ENCODE measurements at places on chromosomes 3 and 15.

GRCh38 chr3:127615631-127616305, 13.2 kb upstream of the PODXL2 start:
- no peak for DNase-seq

DNA sequence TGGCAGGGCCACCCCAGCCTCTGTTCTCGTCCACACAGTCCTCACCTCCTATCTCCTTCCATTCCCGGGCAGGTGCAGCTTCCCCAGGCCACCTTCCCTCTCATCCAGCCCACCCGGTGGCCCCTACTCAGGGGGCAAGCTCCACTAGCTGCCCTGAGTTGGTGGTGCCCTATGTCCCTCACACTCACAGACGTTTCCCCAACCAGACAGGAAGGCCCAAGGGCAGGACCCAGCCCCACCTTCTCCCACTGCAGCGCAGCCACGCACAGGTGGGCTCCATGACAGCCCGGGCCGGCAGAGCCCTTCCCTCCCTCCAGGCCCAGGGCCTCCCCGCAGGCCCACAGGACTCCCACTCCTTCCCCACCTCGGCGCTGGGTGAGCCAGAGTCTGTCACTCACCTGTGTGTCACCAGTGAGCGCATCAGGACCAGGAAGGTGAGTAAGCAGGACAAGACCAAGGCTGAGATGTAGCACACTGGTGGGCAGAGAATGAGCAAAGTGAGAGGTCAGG, 11.1 kb downstream of the ISLR start:
- DNase-seq, result no peak

GRCh38 chr3:88408097-88408496, 258.3 kb downstream of the C3orf38 start:
- DNase-seq, result no peak

DNA sequence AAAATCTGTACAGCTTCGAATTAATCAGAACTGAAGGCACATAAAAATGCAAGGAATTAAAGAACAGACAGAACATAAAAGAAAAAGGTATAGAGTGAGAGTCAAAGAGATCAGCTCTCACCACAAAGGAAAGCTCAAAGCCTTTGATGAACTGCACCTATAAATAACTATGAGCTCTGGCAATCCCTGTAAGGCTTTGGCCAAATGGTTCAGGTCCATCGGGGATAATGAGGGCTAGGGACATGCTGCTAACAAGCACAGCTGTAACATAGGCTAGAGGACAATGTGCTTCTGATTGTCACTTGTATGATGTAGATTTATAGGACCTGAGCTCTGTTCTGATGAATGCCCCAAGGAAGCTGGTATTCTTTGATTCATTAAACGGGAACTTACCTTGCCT, 113.9 kb upstream of the MRPL3 start:
- no peak for DNase-seq

GRCh38 chr3:159082519-159082918, 280.7 kb downstream of the MFSD1 start:
- no peak for DNase-seq

- no peak for DNase-seq
Observed at GRCh38 chr15:75786575-75786947, 56.7 kb upstream of the UBE2Q2 start.

- no peak for DNase-seq
Observed at GRCh38 chr3:148062590-148062989, 635.1 kb upstream of the AGTR1 start.

DNA sequence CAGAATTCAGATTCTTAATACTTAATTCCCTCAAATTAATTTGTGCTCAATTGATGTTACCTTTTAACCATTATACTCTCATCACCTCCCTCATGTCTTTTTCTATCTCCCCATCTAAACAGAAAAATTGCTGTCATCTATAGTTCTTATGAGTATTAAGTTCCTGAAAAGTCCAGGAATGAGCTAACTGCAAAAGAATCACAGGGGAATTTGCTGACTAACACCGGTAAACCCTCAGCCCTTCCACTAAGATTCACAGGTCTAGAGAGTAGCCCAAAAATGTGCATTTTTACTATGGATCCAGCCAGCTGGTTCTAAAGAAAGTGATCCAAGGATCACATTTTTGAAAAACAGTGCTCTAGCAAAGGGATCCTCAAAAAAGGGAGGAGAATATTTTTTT, 67.0 kb downstream of the SETD2 start:
- DNase-seq, result no peak

DNA sequence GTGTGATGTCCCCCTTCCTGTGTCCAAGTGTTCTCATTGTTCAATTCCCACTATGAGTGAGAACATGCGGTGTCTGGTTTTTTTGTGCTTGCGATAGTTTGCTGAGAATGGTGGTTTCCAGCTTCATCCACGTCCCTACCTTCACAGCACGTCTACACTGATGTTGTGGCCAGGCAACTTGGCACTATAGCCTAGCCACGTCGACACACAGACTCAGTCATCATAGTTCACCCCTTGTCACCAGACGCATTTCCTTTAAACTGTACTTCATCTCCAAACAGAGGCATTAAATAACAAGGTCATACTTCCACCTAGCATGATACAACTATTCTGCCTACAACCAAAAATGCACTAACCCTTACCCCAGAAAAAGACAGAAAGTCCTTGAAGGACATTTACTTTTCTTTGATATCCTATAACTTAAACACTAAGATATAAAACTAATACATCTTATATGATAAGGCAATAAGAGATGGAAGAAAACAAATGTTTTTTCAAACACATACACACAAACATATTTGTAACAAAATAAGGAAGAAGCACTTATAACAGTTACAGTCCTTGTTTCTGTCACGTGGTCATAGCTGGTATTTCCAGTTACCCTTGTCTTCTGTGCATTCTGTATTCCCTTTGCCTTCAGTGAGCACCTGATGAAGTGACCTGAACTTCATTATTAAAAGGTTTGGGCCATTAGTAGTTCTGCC, 121.4 kb downstream of the KLF13 start:
- no peak for DNase-seq

DNA sequence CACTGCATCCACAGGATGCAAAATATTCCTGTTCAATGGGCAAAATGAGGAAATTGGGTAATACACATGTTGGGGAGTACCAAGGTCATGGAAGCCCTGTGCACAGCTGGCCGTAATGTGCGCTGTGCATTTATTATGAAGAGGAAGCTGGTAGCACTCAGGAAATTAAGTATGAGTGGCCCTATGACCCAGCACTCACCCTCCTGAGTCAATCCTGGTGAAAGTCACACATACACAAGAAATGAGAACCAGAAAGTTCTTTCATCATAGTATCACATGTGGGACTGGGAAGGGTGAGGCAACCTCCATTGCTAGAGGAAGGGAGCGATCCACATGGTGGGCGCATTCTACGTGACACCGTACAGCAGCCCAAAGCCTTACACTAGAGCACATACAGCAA, 11.4 kb upstream of the PRR20G start:
- peak; percentile 13 for DNase-seq

DNA sequence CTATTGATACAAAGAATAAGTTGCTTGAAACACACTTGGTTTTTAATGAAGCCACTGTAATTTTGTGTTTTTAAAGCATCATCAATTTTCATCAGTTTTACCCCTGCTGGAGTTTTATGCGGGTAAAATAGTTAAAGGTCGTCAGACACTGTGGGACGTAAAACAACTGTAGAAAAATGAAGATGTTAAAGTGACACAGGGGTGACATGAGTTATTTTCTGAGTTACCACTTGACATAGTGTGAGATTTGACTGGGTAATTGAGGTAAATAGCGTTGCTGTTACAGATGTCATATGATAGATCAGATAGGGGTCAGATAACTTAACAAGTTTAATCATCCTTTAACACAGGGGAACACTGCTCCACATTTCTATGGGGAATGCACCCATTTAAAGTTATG, 297.6 kb downstream of the CHL1 start:
- no peak for DNase-seq

DNA sequence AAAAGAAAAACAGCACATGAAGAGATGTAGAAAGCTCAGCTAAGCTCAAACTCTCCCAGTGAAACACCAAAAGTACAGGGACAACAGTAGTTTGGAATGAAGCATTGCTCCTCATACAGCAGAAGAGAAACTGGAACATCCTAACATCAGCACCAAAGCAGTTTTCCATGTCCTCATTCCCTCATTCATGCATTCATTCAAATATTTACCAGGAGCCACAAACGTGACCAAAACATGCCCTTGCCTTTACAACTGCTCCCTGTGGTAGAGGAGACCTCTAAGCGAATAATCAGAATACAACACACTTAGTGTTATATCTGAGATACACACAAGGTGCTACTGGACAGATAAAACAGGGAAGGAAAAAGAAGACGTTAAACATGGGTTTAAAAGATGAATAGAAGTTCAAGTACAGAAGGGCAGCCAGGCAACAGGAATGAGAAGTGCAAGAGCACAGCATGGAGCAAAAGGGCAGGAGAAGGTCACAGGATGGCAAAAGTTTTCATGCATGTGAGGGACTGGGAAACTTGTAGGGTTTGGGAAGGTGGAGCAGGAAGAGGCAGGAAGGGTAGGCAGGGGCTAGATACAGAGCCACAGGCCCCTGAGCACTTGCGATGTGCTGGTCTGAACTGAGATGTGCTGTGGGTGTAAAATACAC, 58.5 kb upstream of the LMCD1 start:
- DNase-seq, result no peak

DNA sequence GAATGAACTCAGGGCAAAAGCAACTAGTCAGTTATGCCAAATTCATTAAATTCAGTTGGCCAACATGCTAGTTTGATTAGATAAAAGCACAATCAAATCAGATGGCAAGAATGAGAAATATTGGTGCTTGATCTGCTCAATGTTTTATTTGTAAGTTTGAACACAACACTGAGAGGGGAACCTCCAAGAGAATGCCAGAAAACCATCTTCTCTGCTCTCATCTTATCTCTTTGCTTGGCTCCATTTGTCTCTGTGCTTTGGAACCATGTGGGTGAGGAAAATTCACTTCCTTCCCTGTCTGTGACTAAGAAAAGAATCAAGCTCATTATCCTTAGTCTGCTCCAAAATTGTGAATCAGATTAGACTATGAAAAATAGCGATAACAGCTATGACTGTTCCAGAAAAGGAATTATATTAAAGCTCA, 43.6 kb upstream of the DCBLD2 start:
- no peak for DNase-seq

- no peak for DNase-seq
Observed at GRCh38 chr15:94097552-94097951, 133.8 kb upstream of the MCTP2 start.

- no peak for DNase-seq
Observed at GRCh38 chr3:149481491-149481890, 7.0 kb downstream of the TM4SF4 start.

- no peak for DNase-seq
Observed at GRCh38 chr15:66833803-66834202, 131.8 kb downstream of the SMAD6 start.

GRCh38 chr3:122516846-122517360, 2.2 kb upstream of the KPNA1 start:
- no peak for DNase-seq

DNA sequence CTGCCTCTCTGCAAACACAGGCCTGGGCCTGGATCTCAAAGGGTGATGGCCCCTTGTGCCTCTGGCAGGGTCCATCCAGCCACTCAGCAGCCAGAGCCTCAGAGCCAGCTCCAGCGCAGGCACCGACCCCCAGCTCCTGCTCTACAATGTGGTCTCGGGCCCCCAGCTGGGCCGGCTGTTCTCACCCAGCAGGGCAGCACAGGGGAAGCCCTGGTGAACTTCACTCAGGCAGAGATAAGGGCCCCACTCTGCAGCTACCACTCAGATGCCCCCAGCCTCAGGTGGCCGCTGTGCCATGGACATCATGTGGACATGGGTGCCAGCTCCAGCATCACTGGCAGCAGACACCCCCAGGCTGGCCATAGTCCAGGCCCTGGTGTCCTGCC, 173.1 kb downstream of the TBC1D2B start:
- no peak for DNase-seq

- no peak for DNase-seq
Observed at GRCh38 chr3:195596765-195597171, 13.0 kb upstream of the APOD start.

DNA sequence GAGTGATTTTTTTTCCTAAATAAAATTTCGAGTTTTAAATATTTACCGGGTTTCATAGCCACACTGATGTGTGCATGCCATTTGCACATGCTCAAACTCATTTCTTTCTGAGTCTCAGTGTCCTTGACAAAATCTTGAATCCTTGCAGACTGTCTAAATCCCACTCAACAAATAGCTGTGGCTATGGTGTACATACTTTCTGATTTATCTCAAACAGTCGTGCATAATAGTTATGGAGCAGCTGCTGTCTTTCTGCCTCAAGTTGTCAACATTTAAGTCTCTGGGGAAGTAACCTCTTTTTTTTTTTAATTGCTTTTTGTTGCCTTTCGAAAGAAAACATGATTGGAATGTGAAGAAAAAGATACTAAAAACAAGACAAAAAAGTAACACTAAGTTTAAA, 52.8 kb upstream of the UTS2B start:
- DNase-seq, result no peak

GRCh38 chr3:48422681-48423080, 7.2 kb downstream of the PLXNB1 start:
- DNase-seq, result no peak

- DNase-seq, result peak; percentile 4
Observed at GRCh38 chr15:68725736-68726135, 95.0 kb downstream of the ANP32A start.

DNA sequence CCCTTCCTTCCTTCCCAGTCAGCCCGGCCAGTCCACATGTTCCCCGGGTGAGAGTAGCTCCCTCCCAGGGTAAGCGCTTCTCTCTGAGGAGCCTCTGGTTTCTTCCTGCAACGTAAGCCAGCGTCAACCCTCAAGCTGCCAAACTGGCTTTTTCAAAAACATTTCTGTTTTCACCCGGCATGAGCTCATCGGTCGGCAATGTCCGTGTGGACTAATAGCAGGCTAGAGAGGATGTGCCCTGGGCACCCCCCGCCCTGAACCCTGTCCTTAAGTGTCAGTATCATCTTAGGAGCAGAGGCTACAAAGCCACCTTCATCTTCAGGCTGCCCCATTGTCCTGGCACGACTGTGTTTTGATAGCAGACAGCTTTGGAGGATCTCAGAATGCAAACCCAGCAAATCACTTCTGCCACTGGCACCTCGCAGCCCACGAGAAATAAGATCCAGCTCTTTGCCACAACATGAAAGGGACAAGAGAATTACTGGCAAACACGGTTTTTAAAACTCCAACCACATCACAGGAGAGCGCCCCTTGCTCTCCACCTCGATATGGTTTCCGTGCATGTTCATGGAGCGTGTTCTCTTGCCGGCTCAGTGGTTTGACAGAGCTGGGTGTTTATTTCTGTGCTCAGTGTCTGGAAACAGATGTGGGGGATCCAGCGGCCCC, 9.9 kb downstream of the ALDH1A3 start:
- no peak for DNase-seq

DNA sequence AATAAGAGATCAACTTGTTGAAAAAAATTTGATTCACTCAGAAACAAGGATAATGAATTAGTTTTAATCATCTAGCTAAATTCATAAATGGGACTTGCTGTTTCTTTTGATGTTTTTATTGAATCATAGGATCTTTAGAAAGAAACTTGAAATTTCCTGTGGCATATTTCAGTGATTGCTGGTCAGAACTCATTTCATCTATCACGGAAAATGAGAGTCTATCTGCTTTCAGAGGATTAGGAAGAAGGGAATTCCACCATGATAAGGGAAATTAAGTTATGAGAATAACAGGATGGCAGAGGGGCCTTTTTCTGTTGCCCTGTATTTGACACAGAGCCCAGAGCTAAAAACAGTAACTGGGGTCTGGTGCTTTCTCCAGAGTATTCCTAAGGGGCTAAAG, 44.9 kb upstream of the CCNL1 start:
- no peak for DNase-seq
